ENCODE measurements at places on chromosomes 3 and 15.
A peak's percentile ranks its signal among the peaks of the same experiment; 100 is the strongest.

GRCh38 chr3:46913644-46914043, 36.1 kb downstream of the PTH1R start:
- DNase-seq, result peak; percentile 63

- no peak for DNase-seq
Observed at GRCh38 chr15:92763459-92763858, 107.9 kb upstream of the FAM174B start.

GRCh38 chr3:178520451-178520850, 15.8 kb upstream of the KCNMB2 start:
- DNase-seq, result peak; percentile 7

GRCh38 chr3:37218206-37218605, 43.8 kb upstream of the LRRFIP2 start:
- no peak for DNase-seq

DNA sequence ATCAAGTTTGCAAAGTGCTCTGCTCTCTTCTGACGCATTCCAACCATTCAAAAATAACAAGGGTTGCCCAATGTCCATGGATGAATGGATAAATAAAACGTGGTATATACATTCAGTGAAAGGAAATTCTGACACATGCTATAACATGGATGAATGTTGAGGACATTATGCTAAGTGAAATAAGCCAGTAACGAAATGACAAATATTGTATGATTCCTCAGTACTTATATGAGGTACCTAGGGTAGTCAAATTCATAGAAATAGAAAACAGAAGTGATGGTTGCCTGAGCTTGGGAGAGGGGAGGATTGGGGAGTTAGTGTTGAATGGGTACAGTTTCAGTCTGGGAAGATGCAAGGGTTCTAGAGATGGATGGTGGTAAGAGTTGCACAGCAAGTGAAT, 33.9 kb downstream of the SH3BP5 start:
- DNase-seq, result no peak

DNA sequence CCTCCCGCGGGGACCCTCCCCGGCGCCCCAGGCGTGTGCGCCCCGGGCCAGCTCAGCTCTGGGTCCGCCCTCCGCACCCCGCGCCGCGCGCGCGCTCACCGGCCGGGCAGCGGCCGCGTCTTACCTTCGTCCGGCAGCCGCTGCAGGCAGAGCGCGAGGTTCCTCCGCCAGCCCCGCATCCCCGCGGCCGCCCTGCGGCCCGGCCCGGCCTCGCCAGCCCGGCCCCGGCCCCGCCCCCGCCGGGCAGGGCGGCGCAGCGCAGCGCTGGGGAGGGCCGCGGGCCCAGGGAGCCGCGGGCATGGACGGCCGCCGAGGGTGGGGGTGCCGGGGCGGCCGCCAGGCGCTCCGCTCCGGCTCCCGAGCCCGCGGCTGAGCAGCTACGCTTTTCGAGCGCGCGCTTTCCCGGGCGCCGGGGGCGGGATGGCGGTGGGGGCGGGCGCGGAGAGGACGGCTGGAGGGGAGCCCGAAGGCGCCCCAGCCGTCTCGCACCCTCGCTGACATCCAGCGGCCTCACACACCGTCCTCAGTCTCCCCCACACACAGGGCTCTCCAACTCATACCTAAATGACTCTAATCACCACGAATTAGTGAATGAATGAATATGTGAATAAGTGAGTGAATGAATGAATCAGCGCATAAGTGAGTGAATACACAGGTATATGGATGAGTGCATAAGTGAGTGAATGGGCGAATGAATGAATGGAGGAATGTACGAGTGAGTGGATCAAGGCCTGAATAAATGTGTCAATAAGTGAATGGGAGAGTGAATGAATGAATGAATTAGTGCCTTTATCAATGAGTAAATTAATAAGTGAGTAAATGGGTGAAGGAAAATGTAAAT, 48.5 kb upstream of the CCDC174 start:
- no peak for DNase-seq

GRCh38 chr3:136624894-136625815, 127.0 kb downstream of the STAG1 start:
- peak; percentile 21 for DNase-seq

- DNase-seq, result no peak
Observed at GRCh38 chr3:127441764-127442163, 148.8 kb downstream of the TPRA1 start.

DNA sequence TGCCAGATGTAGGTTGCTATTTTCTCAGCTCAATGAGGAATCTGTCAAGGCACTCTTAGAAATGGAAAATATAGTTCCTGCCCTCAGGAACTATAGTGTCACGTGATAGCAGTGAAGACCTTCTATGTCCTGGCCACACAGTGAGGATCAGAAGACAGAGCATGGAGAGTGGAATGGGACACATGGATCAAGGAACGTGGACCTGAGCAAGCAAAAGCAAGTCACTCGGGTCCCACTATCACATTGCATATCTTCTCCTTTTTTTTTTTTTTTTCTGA, 21.2 kb downstream of the SMAD3 start:
- no peak for DNase-seq

DNA sequence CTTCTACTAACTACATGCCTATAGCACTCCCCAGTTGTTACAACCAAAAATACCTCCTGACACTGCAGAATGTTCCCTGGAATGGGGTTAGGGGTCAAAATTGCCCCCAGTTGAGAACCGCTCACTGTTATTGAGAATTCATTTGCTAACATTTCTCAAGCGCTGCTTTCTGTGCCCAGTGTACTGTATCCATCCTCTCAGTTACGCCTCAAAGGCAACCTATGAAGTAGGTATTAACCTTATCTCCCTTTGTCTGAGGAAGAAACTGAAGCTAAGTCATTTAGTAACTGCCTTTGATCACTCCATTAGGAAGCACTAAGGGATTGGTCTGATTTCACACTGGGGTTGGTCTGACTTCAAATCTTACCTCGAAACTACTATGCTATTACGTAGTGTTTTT, 70.1 kb downstream of the CADPS start:
- no peak for DNase-seq

- DNase-seq, result no peak
Observed at GRCh38 chr15:67879440-67880129, 39.7 kb upstream of the RNU6-1 start.

- no peak for DNase-seq
Observed at GRCh38 chr3:178270838-178271237, 265.4 kb upstream of the KCNMB2 start.

DNA sequence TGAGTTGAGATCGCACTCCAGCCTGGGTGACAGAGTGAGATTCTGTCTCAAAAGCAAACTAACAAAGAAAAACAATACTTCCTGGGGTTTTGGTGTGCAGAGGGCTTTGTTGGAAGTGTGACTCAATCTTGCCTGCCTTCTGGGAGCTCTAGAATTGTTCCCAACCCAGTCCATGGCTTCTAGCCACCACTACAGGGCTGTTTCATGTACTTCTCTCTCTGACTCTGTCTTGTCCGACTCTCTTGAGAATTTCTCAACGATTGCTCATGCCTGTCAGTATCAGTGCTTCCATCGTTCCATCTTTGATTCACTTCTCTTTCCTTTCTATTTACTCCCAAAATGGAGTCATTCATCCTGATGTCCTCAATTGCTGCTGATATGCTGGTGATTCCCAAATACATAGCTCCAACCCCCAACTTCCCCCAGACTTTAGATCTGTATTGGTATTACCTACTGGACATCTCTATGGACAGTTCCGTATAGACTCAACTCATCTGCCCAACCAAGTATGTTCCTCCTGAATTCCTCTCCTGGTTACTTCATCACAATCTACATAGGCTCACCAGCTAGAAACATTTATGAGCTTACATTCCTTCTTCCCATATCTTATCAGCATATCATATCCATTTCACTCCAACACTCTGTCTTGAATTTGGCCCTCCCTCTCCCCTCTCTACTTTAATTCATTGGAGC, 1.8 kb upstream of the AP2M1 start:
- DNase-seq, result peak; percentile 70

DNA sequence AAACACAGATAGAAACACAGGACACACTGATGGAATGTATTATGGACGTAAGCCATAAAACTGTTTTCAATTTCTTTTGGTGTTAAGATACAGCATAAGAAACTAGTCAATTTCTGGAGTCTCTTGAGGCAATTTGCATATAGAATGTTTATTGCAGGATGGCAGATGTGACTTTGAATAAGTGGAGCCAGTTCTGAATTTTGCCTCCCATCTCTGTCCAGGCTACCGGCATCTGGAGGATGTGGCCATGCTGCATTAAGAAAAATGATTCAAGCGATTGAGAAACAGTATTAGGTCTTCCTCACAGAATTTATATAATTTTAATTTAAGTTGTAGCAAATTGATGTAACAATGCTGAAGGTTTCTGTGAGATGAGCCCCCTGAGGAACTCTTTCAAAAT, 81.5 kb downstream of the CHST2 start:
- no peak for DNase-seq

- no peak for DNase-seq
Observed at GRCh38 chr3:35597490-35597889, 41.8 kb upstream of the ARPP21 start.

DNA sequence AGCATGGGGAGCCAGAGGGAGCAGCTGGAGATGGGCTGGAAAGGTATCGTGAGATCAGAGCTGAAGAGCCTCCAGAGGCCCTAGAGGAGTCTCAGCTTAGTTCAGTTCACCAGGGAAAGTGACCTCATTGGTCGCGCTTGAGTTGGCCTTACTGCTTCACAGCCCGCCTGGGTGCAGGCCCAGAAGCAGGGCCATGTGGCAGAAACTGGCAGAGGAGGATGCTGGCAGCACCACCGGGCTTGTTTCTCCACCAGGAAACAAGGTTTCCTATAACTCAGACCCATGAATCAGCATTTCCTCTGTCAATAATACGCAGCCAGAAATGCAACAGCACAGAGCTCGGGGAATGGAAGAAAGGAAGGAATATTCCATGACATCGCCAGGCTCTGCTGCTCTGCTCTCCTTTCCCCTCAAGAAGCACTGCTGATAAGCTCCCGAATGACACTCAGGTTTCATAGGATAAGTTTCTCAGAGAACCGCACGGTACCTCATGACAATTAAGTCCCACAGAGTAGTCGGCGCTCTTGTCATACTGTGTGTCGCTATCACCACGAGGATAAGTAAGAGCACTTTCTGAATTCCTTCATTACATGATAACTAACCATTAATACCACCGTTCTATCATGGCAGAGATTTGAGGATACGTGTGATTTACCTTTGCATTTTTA, 147.1 kb upstream of the LPP start:
- peak; percentile 41 for DNase-seq

- no peak for DNase-seq
Observed at GRCh38 chr3:51591231-51591630, 52.7 kb downstream of the RAD54L2 start.

DNA sequence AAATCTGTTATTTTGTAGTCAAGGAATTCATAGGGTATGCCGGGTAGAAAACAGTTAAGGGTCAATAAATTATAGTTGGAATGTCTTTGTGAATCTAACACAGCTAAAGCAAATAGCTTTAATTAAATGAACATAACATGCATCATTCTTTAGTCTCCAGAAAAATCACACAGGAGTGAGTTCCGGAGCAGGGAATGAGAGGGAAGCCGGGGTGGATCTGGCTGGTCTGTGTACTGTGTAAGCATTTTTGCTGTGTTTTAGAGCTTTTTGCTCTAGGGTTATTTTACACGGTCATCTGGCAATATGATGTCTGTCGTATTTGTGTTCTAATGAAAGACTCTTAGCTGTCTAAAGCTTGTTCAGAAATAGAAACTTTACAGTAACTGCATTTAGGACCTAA, 57.5 kb downstream of the MED12L start:
- DNase-seq, result no peak

DNA sequence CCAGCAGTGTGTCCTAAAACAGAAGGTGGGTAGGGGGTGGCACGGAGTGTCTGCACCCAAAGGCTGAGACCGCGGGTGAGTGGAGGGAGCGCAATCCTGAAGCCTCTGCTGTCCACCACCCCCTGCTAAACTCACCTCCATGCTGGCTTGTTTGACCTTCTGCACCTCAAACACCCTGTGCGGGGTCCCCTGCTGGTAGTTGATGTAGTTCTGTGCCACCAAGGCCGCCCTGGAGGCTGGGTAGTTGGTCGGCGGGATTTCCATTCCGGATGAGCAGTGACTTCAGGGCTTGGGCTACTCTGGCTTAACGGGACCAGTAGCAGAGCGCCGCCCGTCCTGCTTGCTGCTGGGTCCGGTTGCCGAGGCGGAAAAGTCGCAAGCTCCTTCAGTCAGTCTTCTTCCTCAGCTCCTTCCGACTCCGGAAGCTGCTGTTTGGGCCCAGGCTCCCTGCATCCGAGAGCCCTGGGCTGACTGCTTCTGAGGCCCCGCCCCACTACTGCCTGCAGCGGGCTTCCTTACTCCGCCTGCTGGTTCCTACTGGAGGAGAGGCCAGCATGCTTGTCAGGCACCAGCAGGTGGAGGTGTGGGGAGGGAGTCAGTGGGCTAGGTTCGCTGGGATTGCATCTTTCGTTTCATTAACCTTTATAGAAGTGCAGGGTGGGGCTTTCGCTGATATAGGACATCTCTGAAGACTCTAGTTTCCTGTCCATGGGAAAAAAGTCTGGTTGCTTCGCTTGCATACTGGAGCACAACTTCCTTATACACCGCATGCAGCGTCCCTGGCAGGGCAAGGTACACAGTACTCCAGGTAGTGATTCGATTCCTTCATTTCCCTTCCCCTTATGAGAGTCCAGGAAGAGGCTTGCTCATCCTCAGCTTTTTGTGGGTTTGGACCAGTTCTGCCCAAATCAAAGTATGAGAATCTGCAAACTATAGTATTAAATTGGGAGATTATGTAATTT, at the start of gene LXN:
Gene LXN, minus strand, starts transcription at position 434 of the 962 bp plus-strand sequence. Its CDS starts 170 bp downstream, at position 264.
- peak; percentile 9 for DNase-seq

- DNase-seq, result no peak
Observed at GRCh38 chr15:70411143-70411863, 313.6 kb upstream of the TLE3 start.

DNA sequence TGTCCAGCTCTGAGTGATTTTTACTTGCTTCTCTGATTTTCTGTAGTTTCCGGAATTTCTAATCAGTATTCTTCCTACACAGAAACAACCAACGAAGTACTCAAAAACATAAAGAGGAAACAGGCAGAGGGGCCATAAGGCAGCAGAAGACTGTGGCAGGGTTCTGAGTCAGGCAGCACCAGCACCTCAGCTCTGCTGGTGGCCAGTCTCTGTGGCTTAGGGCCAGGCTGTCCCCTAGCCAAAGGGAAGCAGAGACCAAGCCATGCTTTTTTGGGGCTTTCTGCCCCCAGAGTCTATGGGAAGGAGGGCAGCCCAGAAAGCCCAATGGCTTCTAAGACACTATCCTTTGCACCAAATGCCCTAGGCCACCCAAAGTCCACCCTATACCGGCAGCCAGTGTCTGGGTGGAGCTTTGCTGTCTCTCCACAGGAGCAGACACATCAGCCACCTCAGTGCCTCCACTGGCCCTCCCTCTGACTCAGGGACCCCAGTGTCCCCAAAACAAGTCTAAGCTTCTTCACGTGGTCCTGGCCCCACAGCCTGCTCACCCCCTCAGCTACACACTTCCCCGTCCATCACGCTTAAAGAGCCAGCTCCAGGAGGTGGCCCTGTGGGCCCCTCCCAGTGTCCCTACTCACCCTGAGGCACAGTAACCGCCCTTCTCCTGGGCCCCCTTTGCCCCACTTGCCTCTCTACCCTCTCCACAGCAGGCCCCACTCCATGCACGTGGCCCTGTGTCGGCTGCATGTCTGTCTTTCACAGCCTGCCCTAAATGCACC, 46.2 kb downstream of the CCDC12 start:
- no peak for DNase-seq

All from Daoy (cell line).